ENCODE measurements at places on chromosomes 16 and 17.

- DNase-seq, result no peak
Observed at GRCh38 chr17:5585836-5586521, 1.7 kb upstream of the NLRP1 start.

GRCh38 chr17:21358682-21359482, 17.3 kb upstream of the KCNJ12 start:
- no peak for DNase-seq

- no peak for DNase-seq
Observed at GRCh38 chr16:20674684-20675487, 22.6 kb downstream of the ACSM1 start.

GRCh38 chr17:42018339-42018738, 1.1 kb upstream of the DNAJC7 start:
- no peak for DNase-seq

- DNase-seq, result no peak
Observed at GRCh38 chr17:9436630-9437029, 139.0 kb downstream of the STX8 start.

- no peak for DNase-seq
Observed at GRCh38 chr16:50673496-50674275, 7.4 kb downstream of the SNX20 start.

DNA sequence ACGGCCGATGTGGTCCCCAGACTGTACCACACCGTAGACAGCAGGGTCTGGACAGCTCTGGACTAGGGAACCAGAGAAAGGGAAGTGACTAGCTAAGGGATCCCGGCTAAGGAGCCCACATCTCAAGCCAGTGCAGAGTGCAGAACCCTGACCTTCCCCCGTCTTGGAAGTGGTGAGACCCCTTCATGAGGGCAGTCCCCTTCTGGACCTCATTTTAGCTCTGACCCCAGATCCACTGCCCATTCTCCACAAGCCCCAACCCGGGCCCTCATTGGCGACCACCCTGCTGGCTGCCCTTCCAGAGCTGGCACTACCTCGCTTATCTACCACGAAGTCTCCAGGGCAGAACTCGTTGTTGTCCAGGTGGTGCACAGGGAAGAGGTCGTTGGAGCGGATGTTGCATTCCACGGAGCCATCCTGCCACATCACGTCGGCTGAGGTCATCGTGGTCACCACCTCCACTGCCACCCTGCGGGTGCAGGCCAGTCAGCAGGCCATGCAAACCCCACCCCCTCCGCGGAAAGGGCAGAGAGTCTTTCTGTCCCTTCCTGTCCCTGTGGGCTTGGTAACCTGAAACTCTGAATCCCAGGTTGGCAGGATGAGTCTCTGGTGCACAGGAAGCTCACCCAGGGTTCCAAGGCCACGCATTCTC, 14.2 kb downstream of the SPHK1 start:
- DNase-seq, result no peak

GRCh38 chr16:81846105-81846504, 67.0 kb downstream of the PLCG2 start:
- DNase-seq, result no peak
